ENCODE measurements at places on chromosomes 16 and 17.

GRCh38 chr17:82696916-82697807 lies 1.3 kb downstream of the RAB40B start:
- peak; percentile 9 for DNase-seq

- peak; percentile 91 for DNase-seq
Observed at GRCh38 chr16:82694239-82694874, 67.6 kb downstream of the CDH13 start.

GRCh38 chr17:32903774-32904673 lies 23.9 kb upstream of the TMEM98 start:
- no peak for DNase-seq

DNA sequence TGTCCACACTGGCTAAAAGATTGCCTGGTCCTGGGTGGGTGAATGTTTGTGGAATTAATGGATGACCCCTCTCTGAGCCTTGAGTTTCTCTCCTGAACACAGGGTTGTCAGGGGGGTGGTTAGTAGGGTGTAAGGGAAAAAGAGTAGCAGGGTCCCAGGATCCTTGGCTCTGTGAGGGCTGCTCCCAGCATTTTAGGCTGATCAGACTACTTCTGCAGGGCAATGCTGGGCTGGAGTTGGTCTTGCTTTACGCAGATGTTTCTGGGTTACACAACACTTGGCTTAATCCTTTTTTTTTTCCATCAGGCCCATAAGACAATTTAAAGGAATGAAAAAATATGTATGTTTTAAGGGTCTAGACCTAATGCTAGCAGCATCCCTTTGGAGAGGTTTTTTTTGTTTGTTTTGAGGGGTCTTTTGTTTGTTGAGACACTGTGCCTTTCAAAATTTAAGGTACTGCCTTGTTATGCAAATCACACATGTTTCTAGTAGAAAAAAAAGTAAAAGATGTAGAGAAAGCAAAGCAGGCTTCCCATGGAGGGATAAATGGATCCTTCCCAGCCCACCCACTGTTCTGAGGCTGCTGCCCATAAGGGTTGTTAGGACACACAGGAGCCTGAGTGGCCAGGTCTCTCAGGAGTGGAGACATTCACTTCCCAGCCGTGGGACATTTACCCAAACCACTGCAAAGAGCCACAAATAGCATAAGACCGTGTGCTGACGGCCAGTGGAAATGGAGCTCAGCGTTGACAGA lies 225.6 kb upstream of the HSBP1 start:
- DNase-seq = no peak

GRCh38 chr16:3141781-3142311 lies 7.0 kb downstream of the ZNF213 start:
- DNase-seq = no peak

GRCh38 chr16:23499801-23500200 lies 10.5 kb downstream of the GGA2 start:
- no peak for DNase-seq

- DNase-seq = no peak
Observed at GRCh38 chr16:67202956-67203493, 4.1 kb downstream of the ELMO3 start.

GRCh38 chr16:88968589-88969280 lies 8.3 kb downstream of the CBFA2T3 start:
- DNase-seq = no peak

- DNase-seq = no peak
Observed at GRCh38 chr17:68600067-68600930, 868 bp downstream of the FAM20A start.

GRCh38 chr17:28030386-28030785 lies 12.1 kb upstream of the NLK start:
- no peak for DNase-seq

DNA sequence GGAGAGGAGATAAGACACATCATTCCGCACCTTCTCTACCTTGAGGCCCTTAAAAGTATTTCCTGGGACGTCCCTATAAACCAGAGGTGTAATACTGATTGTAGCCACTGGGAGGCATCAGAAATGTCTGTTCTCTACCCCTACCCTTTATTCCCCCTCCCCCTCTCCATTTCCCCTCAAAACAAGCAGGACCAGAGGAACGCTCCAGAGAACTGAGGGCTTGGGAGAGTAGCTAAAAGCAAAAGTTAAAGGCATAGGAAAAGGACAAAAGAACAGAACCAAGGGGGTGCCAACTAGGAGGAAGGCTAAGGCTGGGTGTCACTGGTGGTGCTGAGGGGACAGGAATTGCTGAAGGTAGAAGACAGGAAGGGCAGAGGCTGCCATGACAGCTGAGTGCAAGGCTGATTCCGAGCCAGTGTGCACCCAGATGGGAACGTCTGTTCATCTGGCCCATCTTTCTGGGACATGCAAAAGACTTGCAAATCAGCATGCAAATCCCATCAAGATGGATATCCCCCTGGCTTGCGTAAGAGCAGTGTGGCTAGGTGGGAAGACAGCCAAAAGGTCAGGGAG lies 6.7 kb downstream of the CAMTA2 start:
- peak; percentile 67 for DNase-seq

DNA sequence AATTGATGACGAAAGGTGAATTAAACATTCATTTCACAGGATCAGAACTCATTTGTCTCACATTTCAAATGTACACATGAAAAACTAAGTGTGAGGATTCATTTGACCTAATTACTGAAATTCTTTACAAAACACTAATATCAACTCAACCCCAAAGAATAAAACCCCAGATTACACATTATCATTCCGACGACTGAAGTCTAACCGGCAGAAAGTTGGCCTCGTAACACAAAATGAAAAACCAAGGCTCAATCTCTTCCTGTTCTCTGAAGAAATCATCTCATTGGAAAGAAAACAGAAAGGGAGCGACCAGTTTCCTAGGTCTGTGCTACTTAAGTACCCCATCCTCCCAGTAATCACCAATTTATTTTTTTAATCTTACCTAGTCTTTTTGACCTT lies 1.8 kb downstream of the JPT1 start:
- DNase-seq = no peak

- no peak for DNase-seq
Observed at GRCh38 chr16:67179421-67180080, 4.2 kb downstream of the MATCAP1 start.

DNA sequence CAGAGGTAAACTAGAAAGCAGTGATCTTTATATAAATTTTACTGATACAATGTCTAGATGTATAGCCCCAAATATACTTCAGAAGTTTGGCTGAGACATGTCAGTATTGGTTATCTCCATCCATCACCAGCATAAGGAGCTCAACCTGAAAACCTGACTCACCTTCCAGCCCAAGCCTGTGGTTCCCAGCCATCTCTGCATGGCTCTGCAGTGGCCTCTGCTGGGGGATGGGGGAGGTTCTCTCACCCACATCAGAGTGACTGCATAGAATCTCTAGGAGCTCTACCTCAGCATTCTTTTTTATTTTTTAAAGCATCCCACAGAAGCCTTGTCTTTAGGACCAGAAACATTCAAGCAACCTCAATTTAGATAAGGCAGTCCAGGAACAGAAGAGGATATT lies 27.3 kb downstream of the USP7 start:
- peak; percentile 55 for DNase-seq

Data from EH (cell line).